ENCODE measurements at places on chromosomes 12 and 14.

DNA sequence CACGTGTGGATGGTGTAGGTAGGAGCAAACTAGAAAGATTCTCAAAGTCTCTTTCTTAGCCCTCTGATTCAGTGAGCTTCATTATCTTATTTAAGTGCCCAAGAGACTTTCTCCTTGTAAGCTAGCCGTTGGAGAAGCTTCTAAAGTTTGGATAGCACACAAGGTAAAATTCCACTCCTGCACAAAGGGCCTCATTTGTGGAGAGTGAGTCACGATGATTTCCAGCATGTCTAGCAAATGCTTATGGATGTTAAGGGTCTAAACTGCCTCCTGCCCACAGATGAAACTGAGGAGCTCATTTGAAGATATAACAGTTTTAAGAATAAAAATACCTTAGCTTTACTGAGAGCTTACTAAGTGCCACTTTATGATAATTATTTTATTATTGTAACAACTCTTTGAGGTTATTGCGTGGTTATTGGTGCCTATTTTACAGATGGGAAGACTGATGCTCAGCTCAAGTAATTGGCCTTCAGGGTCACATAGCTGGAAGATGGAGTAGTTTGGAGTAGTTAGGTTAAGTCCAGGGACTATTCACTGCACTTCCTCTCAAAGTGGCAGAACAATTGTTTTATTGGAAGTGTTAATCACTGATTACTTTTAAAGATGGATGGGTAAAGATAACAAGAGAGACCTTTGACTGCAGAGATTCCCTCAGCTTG lies 78.7 kb upstream of the HIF1A start:
- no peak for DNase-seq

DNA sequence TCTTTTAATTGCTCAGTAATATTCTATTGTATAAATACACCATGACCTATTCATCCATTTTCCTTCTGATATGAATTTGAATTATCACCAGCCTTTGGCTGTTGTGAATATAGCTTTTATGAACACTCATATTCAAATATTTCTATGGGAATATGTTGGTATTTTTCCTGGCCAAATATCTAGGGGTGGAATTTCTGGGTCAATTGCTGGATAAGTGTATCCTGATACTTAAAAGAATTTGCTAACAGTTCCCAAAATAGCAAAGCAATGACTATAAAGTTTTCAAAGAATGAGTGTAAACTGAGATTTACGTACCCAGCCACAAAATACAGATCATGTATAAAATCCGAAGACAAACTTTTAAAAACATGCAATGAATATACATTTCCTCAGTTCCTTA lies 148.7 kb upstream of the CLEC14A start:
- no peak for DNase-seq

GRCh38 chr14:22556990-22557623 lies 31.9 kb downstream of the DAD1 start:
- DNase-seq: peak; percentile 82

DNA sequence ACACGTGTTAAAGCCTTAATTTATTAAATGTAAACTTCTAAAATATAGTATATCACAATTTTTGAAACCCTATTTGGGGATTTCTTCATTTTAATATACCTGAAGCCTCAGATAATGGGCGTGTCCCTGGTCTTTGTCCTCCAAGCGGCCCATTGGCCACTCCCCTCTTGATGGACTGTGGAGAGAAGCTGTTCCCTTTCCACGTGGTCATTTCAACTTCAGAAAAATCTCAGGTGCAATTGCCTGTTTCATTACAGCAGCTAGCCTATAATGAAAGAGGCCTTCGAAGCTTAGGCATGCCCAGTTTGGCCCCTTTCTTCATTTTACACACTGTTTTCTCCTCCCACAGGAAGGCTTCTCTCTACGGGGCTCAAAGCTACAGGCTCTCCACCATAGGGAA lies 131.4 kb upstream of the ARHGAP5 start:
- DNase-seq: no peak

GRCh38 chr12:51368640-51369517 lies 22.3 kb downstream of the GALNT6 start:
- DNase-seq: peak; percentile 74

- DNase-seq: no peak
Observed at GRCh38 chr14:73462048-73462715, 3.8 kb upstream of the NUMB start.

DNA sequence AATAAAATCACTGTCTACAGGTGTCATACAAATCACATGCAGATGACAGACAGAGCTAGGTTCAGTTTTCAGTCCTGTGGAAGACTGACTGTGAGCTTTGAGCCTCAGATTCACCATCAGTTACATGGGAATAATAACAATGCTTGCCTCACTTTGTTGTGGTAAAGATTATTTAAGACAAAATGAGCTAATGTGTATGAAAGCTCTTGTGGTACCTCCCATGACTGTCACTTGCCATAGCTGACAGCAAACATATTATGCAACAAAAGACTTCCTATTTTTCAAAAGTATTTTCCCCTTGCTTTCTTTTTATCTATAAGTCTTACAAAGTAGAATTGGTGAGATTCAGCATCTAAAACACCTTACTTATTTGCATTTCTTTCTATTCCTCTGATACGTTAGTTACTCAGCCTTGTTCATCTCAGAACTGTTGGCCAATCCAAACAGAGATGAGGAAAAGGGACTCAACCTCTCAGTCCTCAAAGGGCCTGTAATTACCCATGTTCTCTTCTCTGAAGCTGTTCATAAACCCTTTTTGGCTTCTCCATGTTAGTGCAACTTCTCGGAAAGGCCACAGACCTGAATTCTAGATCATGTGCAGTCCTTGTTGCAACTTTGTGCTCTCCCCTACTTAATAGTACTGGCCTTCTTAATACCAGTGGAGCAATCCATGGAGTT lies 8.8 kb upstream of the DDHD1 start:
- DNase-seq: no peak

DNA sequence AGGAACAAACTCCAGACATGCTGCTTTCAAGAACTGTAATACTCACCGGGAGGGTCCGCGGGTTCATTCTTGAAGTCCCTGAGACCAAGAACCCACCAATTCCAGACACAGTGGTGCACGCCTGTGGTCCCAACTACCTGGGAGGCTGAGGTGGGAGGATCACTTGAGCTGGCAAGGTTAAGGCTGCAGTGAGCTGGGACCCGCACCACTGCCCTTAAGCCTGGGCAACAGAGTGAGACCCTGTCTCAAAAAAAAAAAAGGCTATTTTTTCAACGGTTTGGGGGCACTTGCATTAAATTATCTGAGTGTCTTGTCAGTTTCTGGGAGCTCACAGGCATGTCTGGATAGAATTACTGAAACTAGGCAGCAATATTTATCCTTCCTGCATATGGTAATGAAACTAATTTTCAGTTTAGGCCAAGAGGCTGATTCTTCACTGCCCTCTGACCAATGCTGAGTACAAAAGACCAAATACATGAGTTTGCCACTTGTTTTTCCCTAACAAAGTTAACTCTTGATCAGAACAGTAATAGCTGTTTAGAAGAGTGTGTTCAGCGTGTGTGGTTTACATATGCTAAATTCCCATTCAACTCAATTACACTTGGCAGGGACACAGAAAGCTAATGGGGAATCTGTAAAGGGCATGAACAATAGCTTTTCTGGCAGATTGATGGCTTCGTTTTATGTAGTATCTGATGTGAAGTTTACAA lies 65.8 kb upstream of the RASSF3 start:
- no peak for DNase-seq

DNA sequence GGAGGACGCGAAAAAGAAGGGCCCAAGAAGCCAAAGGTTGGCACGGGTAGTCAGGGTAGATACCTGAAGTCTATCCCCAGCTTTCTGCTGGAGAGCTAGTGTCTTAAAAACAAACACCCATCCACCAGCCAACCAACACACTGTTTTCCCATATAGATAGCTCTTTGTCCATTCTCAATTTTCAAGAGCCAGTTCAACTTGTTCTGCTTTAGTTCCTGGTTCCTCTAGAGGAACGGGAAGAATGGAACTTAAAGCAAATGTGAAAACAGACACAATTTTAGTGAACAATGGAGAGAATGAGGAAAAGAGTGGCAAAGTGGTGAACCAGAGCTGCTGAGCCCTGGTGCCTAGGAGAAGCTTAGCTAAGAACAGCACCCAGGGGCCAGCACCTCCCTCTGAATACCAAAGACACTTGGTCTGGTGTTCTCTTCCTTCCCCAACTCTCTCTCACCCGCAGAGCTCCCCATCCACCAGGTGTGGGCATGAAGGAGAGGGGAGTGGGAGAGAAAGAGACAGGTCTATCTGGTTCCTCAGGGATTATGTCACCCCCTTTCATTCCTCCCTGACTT lies 3.8 kb downstream of the NDRG2 start:
- no peak for DNase-seq

DNA sequence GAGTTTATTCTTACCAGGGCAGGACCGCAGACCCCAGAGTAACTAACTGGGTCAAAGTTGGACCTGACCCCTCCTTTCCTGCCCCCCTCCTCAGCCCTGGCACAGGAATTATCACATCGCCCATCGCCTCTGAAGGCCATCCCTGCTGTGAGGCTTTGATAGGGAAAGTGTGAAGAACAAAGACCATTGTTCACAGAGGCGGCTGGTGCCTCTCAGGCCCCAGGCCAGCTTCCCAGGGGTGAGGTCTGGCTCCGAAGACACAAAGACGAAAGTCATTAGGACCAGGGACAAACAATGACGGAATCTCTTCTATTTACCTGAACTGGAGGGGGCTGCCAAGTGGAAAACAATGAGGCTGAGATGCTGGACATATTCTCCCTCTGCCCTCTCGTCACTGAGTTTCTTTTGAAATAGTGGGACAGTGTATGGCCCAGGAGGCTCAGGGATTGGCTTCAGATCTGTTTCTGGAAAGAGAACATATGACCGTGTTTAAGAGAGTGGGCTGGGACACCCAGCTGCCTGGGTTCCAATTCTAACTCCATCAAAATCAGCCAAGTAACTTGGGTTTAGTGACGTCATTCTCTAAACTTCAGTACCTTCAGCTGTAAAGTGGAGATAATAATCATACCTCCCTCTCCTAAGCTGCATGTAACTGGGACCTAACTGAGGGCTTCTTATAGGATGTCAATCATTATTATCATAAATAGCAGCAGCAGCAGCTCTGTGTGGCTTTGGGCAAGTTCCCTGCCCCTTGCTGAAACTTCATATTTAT lies 769.4 kb downstream of the MED13L start:
- no peak for DNase-seq

- DNase-seq: peak; percentile 21
Observed at GRCh38 chr12:53097564-53098353, at the start of gene IGFBP6. Gene IGFBP6, plus strand, starts transcription at chr12:53097667. Its CDS starts 51 bp downstream, at chr12:53097718.

GRCh38 chr14:50333014-50333509 lies 20.9 kb downstream of the DMAC2L start:
- DNase-seq: no peak

DNA sequence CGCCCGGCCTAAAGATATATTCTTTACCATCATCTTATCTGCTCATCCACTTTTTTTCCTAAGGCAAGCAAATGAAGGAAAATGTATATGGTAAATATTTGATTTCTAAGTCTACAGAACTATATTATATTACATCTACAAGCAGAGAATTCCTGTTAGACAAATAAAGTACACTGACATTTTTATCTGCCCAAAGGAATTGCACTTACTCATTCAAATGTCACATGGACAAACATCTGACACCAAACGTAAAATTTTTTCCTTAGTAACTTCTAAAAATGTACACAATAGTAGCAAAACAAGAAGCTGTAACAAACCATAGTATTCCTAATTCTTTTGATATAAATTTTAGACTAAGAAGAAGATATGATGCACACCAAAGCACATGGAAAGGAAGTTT lies 51.0 kb downstream of the SPPL3 start:
- no peak for DNase-seq

DNA sequence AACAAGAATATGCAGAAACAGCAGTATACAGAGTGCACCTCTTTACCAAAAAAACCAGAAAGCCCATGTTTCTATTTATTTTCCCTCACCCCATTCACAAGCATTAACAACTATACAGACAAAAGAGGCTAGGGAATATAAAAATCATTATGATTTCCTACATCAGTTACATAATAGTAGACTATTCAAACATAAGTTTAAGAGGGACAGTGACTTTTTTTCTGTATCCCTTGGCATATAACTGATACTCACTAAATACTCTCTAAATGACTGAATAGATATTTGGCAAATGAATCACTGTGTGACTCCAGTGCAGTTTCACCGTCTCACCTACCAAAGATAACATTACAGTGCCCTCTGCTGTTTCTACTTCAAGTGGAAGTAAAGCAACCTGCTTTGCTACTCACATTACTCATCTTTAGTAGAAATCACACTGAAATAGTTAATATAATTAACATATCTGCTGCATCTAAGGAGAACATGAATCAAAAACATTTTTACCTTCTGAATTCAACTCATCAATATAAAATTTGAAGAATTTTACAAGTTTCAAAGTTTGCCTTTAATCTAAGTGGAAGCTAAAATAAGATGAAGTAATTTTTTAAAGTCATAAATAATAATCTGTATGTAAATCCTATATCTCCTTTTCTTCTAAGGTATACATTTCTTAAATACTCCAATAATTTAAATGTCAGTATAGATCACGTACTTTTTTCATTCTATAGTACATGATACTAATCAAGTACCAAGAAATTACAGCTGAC lies 103.8 kb downstream of the OSBPL8 start:
- peak; percentile 9 for DNase-seq

DNA sequence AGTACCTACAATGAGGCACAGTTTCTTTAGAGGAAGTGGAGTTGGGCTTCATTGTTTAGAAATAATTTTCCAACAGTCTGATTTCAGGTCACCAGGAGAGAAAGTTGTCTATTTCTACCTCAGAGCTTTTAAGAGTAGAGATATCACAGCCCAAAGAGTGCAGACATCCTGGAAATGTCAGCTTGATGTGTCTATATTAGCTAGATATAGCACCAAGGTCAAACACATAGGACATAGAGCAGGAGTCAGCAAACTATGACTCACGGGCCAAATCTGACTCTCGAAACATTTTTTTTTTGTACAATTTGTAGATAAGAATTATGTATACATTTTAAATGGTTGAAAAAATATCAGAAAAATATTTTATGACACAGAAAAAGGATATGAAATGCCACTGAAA lies 53.7 kb downstream of the KCNC2 start:
- no peak for DNase-seq

DNA sequence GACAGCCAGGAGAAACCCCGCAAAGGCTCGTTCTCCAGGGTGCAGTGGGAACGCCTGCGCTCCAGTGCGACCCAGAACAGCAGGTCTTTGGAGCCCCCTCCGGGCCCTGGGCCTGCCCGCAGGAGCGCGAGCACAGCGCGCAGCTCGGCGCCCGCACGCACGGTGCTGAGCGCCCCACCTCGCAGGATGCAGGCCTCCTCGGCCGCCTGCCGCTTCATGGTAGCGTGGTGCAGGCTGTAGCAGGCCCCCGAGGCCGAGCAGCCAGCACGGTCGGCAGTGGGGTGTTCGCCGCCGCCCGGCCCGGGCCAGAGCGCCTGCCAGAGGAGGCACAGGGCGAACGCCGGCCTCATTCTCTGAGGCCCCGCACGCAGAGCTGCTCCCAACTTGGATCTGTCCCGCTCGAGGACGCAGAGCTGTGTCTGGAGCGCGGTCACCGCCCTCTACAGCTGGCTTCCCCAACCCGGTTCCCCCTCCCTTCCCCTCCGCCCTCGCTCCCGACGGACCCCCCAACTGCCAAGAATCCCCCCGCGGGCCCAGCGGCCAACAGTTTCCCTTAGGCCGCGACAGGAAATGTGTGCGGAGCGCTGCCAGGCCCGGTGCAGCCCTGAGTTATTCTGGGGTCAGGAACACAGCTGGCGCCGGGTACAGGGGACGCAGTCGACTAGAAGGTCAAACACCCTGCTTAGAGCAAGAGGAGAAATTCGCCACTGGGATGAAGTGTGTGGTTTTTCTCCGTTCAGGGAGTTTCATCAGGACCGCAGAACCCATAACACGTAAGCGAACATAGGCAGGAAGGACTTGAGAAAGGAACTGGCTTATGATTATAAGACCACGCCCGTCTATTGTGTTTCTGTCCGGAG lies at the start of gene CLEC14A:
TSS of gene CLEC14A (minus strand) at position 421 of the 860 bp plus-strand sequence. CDS start at position 350, 71 bp downstream.
- no peak for DNase-seq

GRCh38 chr12:81378601-81379285 lies 300.9 kb downstream of the ACSS3 start:
- no peak for DNase-seq
